ENCODE measurements at places on chromosomes 11 and 22.

GRCh38 chr11:38756537-38756936, 2158.5 kb upstream of the RAG2 start:
- DNase-seq = no peak

DNA sequence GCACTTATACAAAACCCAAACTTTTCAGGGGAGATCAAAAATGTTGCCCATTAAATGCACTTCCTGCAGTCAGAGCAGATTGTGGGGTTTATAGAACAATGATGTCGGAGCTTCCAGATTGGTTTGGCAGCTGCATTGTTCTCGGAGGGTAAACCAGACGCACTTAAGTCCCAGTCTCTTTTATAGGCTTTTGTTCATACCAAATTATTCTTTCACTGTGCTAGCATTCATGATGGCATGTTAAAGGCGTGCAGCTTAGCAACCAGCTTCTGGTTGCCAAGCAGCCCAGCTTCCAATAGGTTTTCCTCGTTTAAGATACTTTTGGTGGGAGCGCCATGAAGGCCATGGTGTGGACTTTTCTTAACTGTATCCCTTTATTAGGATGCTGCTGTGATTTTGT, 40.9 kb downstream of the ZC3H12C start:
- no peak for DNase-seq

DNA sequence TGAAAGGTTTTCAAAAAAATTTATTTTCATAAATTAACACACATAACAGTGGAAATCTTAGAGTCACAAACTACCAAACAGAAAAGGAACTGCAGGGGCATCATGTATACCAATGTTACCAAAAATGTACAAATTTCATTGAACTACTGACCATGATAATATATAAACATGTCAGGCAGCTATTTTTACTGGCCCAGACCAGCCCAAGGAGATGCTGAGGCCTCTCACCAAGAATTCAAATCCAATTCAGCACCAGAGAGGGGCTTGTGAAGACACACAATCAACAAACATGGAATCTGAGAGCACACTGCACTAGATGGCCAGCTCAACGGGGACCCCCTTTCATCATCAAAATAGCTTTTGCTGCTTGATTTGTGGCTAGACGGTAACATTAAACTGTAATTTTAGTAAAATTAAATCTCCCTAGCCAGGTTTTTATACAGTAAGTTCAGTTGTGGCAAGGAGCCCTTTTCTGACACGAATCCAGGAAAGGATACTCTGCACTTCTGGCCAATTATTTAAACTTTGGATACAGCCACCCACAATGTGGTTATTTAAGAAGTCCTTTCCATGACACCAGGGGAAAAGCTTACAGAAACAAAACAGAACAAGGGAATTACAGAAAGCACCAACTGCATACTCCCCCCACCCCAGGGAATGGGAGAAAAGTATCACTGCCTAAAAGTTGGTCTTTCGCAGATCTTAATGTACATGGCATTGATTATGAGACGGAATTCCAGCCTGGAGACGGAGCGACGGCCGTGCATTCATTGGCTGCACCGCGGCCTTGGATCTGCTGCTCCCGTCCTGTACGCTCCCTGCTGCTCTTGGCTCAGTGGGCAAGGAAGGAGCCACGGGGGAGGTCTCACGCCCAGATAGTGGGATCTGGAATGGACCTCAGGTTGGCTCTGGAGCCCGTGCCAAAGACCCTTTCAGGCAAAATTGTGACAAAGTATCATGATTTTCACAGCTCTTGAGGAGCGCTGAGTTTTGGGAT, 19.6 kb upstream of the PISD start:
- no peak for DNase-seq

- no peak for DNase-seq
Measured at GRCh38 chr11:112718483-112718882, 242.7 kb upstream of the NCAM1 start.

DNA sequence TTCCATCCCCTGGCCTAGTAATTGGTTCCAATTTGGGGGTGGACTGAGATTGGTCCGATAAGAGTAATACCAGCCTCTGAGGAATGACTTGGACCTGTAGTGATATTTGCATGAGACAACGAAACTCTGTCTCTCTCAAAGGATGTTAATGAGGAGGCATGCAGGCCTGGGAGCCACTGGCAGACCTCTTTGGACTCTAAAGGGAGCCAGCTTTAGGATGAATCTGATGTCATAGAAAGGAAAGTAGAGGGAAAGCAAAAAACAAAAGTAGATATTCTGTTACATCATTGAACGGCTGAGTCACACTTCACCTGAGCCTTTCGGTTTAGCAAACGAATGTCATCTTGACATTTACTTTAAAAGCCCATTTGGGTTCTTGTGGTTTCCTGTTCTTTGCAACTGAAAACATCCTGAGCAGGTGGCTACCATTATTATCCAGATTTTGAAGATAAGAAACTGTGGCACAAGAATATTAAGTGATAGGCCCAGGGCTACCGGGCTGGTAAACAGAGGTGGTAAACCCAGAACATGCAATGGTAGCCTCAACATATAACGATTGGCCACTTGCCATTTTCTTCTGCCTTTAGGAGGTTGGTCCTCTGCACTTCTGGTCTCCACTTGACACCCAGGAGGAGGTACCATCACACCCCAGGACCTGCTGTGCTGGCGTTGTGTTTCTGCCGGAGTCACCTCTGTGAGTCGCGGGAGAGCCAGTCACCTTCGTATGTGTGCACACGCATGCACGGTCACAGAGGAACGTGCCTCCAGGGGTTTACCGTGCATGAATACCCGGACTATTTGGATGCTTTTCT, 42.7 kb downstream of the RTL6 start:
- no peak for DNase-seq

- no peak for DNase-seq
Measured at GRCh38 chr11:88051396-88051795, 123.8 kb downstream of the RAB38 start.

DNA sequence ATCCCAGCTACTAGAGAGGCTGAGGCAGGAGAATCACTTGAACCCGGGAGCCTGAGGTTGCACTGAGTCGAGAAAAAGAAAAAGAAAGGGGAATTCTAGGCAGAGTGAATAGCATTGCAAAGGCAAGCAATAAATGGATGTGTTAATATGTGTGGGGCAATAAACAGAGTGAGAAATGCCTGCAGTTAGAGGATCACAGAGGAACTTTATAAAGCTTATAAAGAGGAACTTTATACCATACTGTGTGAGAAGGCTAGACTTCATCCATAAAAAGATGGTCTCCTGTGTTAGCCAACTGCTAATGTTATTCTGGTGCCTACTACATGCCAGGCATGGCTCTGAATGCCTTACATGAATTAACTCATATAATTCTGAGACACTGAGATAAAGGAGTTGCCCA, 841 bp downstream of the B3GNT6 start:
- no peak for DNase-seq

- DNase-seq = no peak
Measured at GRCh38 chr11:20634044-20634443, 34.6 kb downstream of the SLC6A5 start.

DNA sequence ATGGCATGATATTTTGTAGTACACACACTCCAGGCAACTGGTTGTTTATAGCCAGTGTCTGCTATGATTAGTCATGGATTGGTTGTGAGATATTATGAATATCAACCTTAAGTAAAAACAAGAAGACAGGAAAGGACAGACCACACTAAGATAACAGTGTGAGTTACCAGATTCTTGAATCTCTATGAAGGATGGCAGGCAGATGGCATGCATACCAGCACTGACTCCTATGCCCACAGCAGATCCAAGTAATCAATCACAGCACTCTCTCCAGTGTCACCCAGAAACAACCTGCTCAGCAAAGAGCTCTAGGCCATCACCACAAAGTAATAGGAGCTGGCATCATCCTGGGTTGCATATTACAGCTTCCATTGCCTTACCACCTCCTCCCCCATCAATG, 116.6 kb downstream of the GALNT18 start:
- DNase-seq = no peak

DNA sequence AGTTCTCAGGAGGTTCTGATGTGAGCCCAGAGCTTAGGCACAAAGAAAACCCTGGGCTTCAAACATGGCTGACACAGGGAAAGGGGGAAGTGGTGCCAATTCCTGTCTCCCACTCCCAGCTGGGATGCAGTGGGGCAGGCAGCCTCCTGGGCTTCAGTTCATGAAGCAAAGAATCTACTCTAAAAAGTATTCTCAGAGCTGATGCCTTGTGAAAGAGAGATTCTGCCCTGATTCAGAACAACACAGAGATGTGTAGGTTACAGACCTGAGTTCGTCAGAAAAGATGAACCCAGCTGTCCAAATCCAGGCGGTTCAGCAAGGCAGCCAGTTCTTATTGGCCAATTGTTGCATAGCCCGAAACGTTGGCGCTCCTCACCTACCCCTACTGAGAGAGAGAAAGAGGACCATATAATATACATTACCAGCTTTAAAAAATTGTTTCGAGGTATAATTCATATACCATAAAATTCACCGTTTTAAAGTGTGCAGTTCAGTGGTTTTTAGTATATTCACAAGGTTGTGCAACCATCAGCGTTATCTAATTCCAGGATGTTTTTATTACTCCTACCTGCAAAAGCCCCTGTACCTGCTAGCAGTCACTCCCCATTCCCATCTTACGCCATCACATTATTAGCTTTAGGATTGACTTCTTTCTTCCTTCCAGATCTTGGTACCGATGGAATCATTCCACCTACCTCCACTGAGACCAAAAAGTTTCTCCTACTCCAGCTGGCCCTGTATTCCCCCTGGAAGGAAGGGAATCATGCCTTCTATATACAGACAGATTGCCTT, 7.2 kb upstream of the TLCD5 start:
- no peak for DNase-seq

GRCh38 chr11:125359130-125359529, 136.9 kb downstream of the FEZ1 start:
- no peak for DNase-seq

DNA sequence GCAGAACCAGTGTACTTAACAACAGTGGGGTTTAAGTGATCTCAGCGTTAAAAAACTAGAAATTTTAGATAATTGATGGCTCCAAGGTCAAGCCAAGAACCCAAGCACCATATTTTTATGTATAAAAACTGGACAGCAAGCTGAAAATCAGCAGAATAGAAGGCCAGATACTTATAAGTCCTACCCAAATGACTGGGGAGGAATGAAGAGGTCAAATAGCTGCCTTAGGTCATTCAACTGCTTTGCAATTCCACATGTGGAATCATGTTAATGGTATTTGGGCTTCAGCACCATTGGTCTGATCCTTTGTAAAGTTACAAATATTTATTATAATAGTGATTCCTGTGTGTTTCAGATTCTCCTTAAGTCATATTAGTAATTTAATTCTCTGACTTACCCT, 108.4 kb downstream of the FAT3 start:
- DNase-seq = no peak

DNA sequence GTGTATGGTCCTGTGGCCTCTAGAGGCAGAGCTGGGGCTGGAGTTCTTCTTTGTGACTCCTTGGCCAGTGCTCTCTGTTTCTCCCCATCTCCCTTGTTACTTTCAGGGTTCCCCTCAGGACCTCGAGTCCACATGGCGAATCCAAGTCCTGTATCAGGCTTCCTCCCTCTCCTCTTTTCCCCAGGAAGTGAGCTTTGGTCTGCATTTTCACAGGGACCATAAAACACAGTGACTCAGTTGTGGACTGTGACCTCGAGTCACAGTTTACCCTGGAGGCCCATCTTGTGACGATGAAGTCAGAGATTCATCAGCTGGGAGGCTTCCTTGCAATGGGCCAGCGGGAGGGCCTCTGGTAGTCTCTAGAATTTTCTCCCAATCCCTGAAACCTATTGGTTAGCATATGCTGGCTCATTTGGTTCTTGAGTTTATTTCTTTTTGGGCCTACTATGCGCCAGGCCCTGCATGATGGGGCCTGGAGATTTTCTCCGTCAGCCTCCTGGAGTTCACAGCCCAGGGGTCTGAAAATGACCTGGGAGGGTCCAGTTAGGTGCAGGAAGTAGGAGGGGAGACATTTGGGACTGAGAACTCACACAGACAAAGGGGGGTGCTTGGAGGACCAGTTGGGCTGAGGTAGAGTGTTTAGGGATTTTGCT, 100.8 kb downstream of the KIAA1671 start:
- no peak for DNase-seq

- no peak for DNase-seq
Measured at GRCh38 chr11:116935089-116935488, 97.7 kb upstream of the APOA1 start.

- DNase-seq = peak; percentile 77
Measured at GRCh38 chr11:7513234-7514098, at the start of gene PPFIBP2. TSS of gene PPFIBP2 (plus strand) at chr11:7513999. CDS start at chr11:7549476, 35,477 bp downstream.

DNA sequence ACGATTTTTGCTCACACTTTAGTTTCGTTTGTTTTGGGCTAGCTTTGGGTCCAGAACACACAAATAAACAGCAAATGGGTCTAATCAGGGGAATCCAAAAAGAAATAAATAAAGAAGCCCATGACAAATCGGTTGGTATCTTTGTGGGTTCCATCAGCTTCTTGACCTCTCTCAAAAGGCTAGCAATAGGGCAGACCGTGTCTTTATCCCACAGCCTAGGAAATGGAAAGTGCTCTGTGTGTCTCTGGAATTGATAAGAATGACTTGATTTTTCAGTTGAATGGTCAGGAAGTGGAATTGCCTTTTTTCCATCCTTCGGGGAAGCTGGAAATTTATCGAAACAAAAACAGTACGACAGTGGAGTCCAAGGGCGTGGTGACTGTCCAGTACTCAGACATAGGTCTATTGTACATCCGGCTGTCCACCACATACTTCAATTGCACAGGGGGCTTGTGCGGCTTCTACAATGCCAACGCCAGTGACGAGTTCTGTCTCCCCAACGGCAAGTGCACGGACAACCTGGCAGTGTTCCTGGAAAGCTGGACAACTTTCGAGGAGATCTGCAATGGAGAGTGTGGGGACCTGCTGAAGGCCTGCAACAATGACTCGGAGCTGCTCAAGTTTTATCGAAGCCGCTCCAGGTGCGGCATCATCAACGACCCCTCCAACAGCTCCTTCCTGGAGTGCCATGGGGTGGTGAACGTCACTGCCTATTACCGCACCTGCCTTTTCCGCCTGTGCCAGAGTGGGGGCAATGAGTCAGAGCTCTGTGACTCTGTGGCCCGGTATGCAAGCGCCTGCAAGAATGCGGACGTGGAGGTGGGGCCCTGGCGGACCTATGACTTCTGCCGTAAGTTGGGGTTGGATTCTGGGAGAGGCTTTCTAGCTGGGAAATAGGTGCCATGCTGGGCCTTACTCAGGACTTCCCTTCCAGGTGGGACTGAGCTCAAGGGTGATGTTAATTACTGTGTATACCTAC, 28.6 kb downstream of the TECTA start:
- DNase-seq = no peak

DNA sequence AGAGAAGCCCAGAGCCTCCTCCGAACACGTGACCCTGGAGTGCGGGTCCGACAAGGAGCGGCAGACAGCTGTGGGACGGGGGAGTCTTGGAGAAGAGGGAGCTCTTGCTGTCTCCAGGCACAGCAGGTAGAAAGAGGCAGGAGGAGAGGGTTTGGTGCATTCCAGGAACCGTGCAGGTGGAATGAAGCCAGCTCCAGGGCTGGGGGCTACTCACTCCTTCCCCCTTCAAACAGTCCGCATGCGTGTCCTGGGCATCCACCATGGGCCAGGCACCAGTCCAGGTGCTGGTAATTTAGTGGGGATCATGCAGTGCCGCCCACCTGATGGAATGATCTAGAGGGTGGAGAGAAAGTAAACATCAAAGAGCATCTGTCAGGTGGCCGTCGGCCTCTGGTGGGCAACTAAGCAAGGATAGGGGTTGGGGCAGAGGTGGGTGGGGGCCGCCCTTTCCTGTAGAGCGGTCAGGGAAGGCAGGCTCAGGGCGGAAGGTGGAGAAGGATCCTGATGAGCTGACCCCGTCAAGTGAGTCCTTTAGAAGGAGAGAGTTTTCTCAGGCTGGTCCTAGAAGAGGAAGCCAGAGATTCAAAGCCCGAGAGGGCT, 850.0 kb downstream of the TBC1D22A start:
- DNase-seq = no peak

Measured in dorsolateral prefrontal cortex (tissue), 122 donors.